T47D (cell line): ENCODE measurements at places on chromosomes 12 and 14.
A peak's percentile ranks its signal among the peaks of the same experiment; 100 is the strongest.

DNA sequence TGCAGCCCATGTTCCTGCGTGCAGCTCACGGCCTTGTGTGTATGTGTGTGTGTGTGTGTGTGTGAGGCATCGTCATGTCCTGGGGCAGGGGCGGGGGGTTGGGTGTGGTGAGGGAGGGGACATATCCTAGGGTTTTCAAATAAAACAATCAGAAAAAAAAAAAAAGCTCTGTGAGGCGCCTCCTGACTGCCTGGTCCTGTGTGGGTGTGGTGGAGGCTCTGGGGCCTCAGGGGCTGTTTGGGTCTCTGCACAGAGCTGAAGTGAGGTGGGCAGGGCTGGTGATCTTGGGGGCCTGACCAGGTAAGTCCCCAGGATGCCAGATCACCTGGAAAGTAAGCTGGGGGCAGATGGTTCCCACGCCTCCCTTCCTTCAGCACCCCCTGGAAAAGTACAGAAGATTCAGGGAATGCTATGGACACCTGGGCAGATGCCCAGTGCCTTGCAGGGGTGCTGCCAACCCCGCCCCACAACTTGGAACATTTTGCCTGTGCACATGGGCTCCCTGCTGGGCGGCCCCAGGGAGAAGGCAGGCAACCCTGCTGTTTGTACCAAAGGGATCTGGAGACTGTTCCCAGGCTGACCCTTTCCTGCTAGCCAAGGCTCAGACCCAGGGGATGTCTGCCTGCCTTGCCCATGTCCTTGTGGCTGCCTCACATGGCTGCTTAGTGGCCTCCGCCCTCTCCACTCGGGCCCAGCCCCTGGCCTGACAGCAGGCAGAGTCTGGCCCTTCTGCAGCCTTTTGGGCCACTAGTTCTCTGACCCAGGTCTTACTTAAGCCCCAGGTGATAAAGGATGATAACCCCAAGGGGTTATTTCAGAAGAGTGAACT is 28.8 kb downstream of the CLSTN3 start:
- DNase-seq = no peak

DNA sequence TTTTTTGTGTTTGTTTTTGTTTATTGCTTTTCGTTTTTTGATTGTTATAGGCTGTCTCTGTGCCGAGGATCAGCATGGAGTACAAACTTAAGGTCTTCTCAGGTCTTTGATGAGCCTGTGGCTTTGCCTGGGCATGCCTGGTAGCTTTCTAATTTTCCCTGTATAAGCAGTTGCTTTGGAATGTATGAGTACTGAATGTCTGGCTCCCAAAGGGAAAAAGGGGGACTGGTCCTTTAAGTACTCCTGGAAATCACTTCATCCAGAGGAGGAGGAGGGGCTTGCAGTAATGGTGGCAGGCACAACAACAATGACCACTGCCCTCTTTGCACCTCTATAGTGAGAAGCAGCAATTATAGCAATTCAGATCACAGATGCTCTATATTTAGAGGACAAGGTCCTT is 67.6 kb upstream of the TTC7B start:
- no peak for DNase-seq

DNA sequence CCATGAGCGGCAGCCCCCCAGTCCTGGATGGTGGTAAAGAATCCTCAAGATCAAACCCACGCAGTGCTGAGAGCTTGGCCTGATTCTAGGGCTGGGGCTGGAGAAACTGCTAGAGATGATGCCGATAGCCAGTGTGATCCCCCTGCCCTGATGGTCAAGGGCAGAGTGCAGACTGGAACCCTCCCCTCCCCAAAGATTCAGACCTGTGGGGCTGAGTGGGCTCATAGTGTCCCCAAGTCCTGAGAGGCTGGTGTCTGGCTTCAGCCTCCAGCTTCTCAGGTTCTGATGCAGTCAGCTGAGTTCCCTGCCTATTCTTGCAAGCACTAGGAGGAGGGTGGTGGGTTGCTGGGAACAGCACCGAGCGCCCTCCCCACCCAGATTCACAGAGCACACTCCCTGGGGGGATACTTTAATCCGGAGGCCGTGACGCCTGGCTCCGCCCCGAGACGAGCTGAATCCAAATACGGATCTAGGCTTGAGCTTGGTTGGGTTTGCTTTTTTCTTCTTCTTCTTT is 11.9 kb downstream of the RHOF start:
- no peak for DNase-seq

DNA sequence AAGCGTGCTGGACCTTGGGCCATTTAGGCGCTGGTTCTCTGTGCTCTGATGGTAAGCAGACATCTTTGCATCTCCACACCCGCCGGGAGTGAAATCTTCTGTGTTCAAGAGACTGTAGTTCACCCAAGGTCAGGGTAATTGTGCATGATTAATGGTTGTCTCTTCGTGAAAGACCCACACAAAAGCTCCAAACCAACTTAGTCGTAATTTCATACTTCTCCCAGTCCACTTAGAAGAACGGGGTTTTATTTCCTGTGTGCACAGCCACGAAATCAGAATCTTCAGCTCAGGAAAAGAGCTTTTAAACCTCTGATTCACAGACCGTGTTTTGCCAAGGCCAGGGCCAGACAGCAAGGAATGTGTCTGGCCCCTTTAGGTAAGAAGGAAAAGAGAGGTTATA is 640.9 kb downstream of the MED13L start:
- DNase-seq = no peak

DNA sequence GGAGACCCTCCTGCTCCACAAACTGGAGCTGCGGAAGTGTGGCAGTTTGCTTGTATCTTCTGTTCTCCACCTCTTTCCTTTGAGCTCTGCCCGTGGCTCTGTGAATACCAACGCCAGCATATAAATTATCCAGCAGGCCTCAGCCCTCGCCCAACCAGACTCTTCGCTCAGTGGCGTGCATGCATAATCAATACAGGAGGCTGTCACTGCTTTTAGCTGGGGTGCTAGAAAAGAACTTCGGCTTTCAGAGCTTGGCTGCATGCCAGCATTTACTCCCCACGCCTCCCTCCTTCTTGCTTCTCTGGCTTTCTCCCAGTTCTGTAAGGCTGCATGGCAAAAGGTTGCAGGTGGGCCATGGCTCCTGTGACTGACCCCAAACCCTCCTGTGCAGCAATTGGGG is 26.9 kb downstream of the NRXN3 start:
- no peak for DNase-seq

DNA sequence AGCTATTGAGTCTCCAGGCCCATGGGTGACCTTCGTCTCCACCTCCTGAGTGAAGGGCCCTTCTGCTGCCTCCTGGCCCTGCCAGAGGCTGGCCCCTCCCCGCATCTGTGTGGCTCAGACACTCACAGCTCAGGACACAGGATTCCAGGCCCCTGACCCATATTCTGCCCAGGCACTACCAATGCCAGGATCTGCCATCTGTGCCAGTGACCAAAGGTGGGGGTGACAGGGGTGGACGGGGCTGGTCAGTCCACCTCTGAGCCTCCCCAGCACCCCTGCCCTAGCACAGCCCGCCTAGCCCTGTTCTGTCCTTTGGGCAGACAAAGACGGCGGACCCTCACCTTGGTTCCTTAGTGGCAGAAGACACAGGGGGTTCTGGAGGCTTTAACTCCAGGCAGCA is 2.8 kb downstream of the ASB2 start:
- DNase-seq = no peak

DNA sequence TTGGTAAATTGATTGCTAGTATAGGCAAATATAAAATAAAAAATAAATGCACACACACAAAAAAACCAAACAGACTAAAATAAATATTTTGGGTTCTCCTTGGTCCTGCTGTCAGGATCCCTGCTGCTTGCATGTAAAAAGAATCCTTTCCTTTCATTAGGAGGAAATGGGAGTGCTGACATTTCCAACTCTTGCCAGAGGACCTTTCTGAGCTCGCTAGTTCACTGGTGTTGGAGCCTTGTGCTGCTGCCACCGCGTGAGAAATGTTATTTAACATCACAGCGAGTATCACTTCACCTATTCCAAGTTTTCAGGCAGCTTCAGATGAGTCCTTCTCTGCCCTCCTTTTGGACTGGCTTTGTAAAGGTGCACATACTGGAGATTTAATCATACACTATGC is 358.9 kb downstream of the NPAS3 start:
- DNase-seq = no peak

GRCh38 chr12:66776974-66777373 is 98.1 kb upstream of the GRIP1 start:
- DNase-seq = no peak

- DNase-seq = no peak
Observed at GRCh38 chr12:121561009-121561395, 19.8 kb downstream of the KDM2B start.

DNA sequence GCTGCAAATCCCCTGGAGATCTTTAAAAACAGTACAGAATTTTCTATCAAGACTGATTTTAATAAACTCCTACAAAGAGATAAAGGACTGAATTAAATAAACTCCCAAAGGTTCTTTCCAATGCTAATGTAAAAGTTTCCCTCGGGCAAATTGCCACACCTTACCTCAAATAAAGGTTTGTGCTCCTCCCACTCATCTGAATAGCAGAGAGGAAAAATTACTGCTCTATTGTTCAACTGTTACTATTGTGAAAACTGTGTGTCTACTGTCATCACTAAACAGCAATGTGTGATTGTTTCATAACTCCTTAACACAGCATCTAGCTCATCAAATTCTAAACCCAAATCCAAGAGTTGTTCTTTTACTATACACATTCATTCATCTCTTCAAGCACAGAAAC is 3.2 kb downstream of the SPTLC2 start:
- DNase-seq = no peak

GRCh38 chr14:58713677-58714076 is 75.9 kb downstream of the DACT1 start:
- no peak for DNase-seq

DNA sequence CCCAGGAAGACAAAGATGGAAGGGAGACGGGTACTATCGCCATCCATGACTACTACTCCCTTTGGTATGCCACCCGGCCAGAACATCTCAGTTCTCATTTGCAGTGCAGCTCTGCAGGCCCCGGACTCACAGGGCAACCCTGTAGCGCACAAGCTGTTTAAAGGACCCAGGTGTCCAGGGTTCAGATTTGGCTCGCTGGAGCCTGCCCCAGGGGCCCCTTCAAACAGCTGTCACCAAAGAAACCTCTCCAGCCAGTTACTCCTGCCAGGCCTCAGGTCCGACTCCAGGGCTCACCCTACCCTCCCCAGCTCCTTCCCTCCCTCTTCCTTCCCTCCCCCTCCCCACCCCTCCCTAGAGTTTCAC is 5.5 kb upstream of the CHD4 start:
- DNase-seq = no peak

DNA sequence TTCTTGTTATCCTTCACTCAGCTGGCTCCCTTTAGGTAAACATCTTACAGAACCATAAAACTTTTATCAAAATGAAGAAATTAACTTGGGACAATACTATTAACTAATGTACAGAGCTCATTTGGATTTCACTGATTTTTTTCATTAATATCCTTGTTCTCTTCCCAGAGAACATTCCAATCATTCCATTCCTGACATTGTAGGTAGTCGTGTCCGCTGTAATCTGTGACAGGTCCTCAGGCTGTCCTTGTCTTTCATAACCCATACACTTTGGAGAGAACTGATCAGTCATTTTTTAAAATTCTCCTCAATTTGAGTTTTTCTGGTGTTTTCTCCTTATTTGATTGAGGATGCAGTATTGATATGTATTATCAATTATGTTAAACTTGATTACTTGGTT is 916.8 kb downstream of the GALC start:
- peak; percentile 27 for DNase-seq

DNA sequence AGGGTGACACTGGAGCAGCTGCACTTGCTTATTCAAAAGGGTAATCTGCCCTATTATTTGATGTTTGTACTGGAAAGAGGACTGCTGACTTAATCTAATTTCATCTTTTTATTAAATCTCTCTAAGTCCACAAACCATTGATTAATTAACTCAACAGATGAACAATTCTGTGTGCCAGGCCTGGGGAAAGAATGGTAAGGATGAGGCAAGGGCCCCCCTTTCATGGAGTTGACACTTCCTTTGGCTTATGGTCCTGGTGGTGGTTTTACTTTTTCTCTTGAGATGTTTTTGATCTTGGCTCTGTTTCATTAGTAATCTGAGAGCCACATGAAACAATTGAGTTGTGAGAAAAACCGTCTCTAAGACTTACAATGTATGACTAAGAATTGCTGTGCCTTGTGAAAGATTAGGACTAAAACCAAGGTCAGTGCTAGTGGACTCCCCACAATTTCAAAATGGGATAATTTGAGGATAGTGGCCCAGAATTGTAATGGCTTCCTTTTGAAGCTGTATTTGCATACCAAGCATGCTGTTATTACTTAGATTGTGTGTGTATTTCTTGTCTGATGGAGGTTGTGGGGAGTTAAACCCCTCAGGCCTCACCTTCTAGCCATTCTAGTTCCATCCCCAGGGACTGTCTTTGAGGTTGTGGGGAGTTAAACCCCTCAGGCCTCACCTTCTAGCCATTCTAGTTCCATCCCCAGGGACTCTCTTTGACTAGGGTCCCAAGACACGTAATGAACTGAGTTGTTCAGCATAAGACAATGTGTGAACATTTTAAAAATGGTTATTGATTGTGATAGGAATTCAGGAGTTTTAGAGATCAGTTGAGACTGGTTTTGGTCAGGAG is 52.5 kb upstream of the EVL start:
- DNase-seq = no peak

DNA sequence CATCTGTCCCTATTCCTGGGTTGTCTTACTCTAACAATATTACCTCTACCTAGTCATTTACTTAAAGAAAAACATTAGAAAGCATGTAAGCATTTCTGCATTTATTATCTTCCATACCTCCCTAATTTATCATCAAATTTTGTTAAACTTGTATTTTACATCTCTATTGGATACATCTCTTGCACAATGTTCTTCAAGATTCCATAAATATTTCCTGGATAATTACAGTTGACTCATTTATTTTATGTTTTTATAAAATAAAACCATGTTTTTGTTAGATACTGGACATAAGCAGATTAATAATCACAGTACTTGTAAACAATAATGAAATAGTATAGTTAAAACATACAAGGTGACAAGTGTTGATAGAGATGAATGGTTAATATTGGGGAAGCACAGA is 209.0 kb downstream of the TMTC3 start:
- DNase-seq = no peak

DNA sequence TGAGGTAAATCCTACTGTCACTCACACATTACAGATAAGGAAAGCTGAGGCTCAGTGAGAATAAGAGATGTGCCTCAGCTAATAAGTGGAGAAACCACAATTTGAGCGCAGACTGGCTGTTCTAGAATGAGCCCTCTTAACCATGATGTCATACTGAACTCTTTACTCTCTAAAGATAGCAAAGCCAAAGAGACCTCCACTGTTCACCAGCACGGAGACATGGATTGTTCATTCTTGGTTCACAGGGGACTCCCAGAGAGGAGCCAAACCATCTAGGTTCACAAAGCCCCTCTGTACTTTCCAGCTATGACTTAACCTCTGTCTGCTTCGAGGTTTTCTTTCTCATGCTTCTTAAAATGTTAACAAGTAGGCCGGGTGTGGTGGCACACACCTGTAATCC is 32.7 kb upstream of the YARS2 start:
- DNase-seq = no peak

GRCh38 chr12:47066278-47067025 is 13.0 kb upstream of the PCED1B start:
- DNase-seq = no peak
